ENCODE measurements at places on chromosomes 2 and 18.

GRCh38 chr2:197197895-197198311 lies 112.7 kb downstream of the ANKRD44 start:
- no peak for DNase-seq

DNA sequence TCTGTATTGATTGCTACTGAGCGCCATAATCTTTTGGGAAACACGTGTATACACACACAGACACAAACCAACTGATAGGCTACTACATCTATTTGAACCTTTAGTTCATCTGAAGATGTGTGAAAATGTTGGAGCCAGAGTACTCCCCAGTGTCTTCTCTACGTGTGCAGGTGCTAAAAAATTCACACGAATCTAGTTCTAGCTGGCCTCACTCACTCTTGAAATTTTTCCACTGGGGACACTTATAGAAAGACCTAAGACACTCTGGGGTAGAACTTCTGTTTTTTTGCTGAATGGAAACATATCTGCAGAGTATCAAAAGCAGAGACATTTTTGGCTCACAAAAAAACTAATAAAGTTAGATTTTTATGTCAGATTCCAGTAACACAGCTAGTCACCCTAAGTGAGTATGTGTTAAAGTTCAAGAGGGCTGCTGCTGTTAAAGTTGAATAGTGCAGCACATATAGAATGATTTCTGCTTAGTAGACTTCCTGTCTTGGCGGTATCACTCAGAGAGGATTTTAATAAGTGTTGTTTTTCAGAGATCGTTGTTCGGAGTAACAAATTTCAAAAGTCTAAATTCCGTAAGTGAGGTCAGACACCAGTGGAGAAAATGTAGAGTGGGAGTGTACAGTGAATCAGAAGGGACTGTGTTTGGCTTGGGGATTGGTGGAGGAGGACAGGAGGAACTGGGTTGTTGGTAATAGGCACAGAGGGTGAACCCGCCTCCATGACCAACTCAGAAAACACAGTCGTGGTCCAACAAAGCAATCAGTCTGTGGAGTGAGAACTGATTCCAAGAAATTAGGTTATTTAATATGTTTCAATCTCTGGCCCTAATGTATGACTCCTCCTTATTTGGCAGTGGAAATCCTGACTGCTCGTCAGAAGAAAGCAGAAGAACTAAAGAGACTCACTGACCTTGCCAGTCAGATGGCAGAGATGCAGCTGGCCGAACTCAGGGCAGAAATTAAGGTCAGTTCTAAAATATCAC lies 43.1 kb downstream of the KCTD18 start:
- no peak for DNase-seq

- DNase-seq: no peak
Observed at GRCh38 chr2:67671464-67672450, 274.6 kb downstream of the ETAA1 start.

DNA sequence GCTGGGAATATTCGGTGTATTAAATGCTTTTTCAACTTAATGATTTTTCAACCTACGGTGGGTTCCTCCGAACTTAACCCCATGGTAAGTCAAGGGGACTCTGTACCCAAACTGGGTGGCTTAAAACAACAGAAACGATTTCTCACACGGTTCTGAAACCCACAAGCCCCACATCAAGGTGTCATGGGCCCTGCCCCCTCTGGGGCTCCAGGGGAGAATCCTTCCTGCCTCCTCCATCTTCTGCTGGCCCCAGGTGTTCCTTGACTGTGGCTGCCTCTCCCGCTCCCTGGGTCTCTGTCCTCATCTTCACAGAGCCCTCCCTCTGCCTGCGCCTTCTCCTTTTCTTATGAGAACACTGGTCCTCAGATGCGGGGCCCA lies 301.3 kb upstream of the SALL3 start:
- DNase-seq: no peak

DNA sequence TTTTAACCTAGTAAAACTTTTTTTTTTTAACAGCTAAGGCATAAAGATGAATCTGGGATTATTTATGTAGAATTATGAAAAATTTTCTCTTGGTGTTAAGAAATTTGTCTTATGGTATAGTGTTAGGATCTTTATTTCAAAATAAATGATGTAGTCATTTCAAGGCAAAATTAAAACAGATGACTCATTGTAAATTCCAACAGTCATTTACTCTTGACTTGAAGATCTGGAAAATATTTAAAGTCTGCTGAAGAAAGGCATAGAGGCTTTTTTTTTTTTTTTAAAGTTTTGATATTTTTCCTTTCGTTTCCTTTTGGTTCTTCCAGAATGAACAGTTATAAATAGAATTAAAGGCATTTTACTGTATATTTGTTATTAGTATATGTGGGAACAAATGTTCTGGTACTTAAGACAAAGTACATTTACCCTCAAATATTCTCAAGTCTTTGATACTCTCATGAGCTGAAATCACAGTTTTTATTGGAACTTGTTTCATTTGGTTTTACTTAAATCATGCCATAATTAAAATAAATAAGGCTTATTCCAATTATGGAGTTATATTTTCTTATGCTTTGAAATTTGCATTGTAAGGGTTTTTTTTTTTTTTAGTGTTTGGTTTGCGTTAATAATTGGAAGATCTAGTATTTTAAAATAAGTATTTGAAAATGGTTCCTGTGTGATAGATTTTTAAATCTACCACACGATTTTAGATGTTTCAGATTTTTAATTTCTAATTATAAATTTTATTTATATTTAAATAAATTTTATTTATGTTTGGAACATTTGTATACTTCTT lies 29.9 kb downstream of the GLS start:
- no peak for DNase-seq

DNA sequence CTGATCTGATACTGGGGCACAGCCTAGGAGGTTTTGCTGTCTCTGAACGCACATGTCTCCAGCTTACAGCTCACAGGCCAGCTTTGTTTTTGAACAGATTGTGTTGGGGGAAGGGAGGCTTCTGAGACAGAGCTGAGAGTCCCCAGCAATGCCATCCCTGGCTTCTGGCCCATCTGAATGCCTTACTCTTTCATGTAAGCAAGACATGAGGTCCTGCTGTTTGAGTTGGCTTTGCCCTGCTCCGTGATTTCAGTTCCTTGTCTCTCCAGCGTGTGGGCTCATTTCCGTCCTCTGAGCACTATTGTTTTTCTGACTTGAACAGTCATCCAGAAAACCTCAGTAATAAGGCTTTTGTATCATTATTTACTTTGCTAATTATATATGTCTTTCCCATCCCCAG lies 194.9 kb upstream of the TNP1 start:
- DNase-seq: peak; percentile 40

GRCh38 chr2:109305490-109306167 lies 176.6 kb downstream of the SH3RF3 start:
- DNase-seq: no peak

DNA sequence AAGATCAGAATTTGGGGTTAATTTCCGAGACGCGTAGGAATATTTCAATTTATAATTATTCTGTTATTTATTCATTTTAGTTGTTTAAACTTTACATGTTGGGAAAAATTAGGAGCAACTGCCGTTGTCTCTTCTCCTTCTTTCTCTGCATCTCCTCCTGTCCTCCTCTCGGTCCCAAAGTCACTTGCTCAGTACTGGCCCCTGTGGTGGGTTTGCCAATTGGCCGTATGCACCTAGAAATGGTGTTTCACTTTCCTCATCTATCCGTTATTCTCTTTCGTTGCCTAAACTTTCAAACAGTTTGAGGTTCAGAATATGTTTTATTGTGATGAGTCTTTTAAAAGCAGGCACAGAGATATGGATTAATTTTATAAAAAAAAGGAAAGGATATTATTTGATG lies 517.9 kb downstream of the PLCL1 start:
- DNase-seq: no peak

DNA sequence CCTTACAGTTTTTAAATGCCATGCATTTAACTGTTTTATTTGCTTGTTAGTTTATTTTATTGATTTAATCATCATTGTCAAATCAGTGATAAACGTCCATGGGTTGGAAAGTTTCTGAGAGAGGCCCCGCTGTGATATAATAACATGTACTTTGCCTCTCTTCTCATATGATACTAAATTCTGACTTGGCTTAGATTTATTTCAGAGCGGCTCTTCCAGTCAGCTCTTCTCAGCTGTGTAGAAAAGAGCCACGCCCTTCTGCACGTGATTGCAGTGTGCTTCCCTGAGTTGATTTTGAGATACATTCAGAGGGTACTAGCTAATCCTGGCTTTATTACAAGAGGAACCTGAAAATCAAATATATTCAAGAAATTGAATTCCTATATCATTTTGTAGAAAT lies 218.6 kb downstream of the KCNE4 start:
- DNase-seq: no peak

GRCh38 chr18:42274488-42275137 lies 319.6 kb downstream of the PIK3C3 start:
- peak; percentile 3 for DNase-seq

GRCh38 chr2:102358496-102358895 lies 2.9 kb downstream of the IL18R1 start:
- DNase-seq: no peak

- peak; percentile 33 for DNase-seq
Observed at GRCh38 chr18:32346671-32347070, 124.0 kb downstream of the GAREM1 start.

GRCh38 chr2:137957033-137957432 lies 7.2 kb upstream of the HNMT start:
- peak; percentile 90 for DNase-seq

DNA sequence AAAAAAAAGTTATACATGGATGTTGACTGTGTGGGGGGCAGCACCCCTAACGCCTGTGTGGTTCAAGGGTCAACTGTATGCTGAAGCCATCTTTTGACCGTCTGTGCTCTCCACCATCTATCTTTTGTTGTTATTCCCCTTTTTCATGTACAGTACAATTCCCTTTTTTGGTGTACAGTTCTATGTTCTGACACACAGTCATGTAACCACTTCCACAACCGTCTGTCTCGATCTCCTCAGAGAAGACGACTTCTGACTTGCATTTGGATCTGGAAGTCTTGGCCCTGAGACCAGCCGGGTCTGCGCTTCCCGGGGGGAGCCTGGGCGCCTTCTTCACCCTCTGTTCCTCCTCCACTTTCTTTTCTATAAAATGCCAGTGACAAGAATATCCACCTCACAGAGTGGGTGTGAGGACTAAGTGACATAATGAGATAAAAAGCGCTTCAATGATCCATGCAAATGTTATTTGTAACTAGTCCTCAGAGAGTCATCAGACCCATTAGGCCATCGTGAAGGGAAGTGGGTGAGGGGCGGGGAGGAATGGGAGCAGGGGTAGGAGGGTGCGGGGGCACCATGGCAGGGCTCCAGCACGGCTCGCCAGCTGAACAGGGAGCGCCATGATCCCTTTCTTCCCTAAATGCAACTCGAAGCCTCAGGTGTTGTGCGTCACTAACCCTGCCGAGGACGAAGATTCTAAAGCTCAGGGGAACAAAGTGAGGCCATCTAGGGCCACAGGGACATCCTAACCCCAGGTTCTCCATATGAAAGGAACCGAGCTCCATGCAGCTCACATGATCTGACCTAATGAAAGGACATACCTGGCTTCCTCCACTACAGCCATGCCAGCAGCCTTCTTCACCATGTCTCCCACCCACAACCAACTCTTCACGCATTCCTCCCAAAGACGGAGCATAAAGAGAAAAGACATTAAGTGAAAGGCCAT lies 16.6 kb downstream of the ADCY3 start:
- DNase-seq: no peak

- DNase-seq: no peak
Observed at GRCh38 chr2:71922091-71922490, 225.6 kb downstream of the CYP26B1 start.

DNA sequence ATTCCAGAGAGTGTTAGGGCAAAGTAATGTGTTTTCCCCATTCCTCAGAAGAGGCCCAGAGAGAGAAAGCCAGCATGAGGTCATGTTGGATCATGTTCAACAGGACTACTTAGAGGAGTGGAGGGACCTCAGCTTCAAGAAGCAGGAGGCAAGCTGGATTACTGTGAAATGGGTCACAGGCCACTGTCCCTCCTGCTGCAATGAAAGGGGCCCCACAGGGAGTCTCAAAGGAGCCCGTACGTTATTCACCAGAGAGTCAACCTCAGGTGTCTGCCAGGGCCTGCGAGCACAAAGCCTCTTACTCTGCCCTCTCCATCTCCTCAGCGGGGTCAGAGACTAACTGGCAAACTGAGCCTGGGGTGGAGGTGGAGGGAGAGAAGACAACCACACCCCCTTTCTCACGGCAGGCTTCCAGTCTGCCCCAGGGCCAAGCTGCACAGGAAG lies 27.2 kb upstream of the ACYP2 start:
- DNase-seq: no peak

GRCh38 chr2:134445985-134446382 lies 192.1 kb downstream of the MGAT5 start:
- no peak for DNase-seq

- DNase-seq: peak; percentile 79
Observed at GRCh38 chr2:96556441-96557330, 20.1 kb downstream of the ARID5A start.

DNA sequence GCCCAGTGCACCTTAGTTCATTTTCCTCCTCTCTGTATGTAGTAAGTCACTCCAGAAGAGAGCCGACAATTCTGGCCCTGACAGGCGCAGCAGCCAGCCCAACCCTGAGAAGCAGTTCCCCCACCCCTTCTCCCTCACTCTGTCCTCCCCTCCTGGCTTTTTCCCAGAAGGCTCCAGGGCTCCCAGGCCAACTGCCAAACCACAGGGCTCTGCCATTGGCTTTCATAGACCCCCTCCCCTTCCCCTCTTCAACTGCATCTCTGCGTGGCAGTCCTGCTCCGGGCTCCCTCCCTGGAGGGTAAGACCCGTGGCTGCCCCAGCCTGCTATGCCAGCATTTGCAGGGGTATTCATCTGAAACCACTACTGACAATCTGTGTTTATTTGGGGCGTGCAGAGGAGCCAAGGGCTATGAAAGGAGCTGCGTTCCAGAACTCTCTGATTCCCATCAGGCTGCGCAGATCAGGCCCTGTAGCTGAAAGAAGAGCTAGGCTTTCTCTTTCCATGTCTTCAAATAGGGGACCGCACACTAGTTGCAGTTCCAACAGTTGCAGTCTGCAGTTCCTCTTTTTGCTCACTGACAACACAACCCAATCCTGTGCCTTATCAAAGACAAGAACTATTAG lies 388.6 kb upstream of the TNP1 start:
- DNase-seq: no peak

- peak; percentile 90 for DNase-seq
Observed at GRCh38 chr2:9310377-9310776, 103.8 kb downstream of the ASAP2 start.

- no peak for DNase-seq
Observed at GRCh38 chr2:194104687-194105086, 1552.3 kb upstream of the SLC39A10 start.

Measured in brain microvascular endothelial cell (primary cell).